HT-29 (cell line): ENCODE measurements at places on chromosomes 12 and 14. TPM values are rescaled to one million over a fixed set of nuclear protein-coding genes. Genes with fewer than 3 reads are reported as not detected.

GRCh38 chr12:52828591-52829021 is 5.5 kb downstream of the KRT79 start:
- no peak for DNase-seq

- DNase-seq: no peak
These were observed 68.4 kb upstream of the BCAT1 start for GRCh38 chr12:25017336-25017735.

NFE2 gene
- 0.20 TPM in 1 of 2 replicates, not detected in the other for total RNA-seq

A2M gene
- not detected in 2 replicates for total RNA-seq

GRCh38 chr14:97143456-97143855 is 346.3 kb downstream of the VRK1 start:
- no peak for DNase-seq

TTC6 gene
- total RNA-seq: 6.2 and 6.3 TPM in 2 replicates

DNA sequence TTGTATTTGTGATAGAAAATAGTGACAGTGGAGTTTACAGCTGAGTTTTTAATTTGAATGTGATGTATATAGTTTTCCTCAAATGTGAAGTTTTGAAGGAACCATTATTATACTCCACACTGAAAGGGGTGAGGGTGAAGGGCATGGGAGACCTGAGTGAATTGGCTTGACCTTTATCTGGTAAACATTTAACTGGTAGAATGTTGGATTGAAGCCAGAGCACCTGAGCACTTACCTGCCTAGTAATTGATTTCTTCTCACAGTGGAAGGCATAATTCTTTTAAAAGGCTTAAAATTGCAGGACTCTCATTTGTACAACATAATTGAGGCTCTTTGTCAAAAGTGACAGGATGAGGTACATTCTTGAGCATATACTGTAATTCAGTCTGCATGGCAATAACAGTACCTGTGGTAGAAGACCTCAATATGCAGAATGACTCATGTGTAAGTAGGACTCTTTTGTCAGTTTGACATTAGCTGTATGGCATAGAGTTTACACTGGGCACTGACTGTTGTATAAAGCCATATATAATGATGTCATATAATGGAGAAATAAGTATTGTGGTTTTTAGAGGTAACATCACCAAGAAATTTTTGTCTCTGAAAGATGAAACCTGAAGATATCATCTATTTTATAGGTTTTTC is 309.6 kb downstream of the TMTC2 start:
- peak; percentile 41 for DNase-seq

TAS2R13 gene
- total RNA-seq: 0.16 and 0.46 TPM in 2 replicates

RD3L gene
- not detected in 2 replicates for total RNA-seq

- DNase-seq: no peak
These were observed 11.5 kb upstream of the E2F7 start for GRCh38 chr12:77076886-77077285.

DNA sequence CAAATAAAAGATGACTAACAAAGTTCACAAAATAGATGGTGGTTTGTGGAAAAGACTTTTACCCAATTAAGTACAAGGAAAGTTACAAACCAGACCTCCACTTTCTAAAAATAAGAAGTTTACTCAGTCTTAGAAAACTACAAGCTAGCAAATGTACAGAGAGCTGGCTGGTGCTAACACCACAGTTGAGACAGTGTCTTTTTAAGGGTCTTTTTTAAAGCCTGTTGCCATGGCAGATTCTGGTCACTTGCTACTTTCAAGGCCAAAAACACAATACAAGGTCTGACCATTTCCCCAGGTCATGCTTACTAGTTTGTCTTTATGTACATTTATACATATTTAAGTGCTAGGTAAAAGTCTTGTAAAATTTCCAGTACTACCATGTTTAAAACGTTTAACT is 2.4 kb downstream of the BTG1 start:
- DNase-seq: peak; percentile 21

LRP1-AS gene
- not detected in 2 replicates for total RNA-seq

- no peak for DNase-seq
These were observed 383.2 kb upstream of the ATP2B1 start for GRCh38 chr12:90091809-90092208.
